ENCODE measurements at places on chromosomes 2 and 18. TPM values are rescaled to one million over a fixed set of nuclear protein-coding genes. Genes with fewer than 3 reads are reported as not detected.

DNA sequence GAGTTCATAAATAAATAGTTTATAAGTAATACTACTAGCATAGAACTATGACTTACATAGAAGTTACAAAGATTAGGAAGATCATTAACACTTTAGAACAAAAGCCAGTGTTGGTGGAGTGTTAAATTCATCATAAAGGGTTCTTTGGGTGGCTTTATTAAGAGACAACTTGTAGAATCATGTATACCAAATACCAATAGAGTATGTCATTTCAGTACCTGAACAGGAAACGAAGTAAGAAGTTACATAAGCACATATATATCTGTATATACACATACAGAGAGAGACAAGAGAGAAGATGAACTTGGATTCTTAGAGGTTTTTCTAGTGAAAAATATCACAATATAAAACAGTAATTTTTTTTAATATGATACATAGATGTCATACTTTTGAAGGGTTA is 82.5 kb upstream of the OTX1 start:
- no peak for DNase-seq

- DNase-seq: peak; percentile 77
Measured at GRCh38 chr2:178478439-178479274, at the start of gene FKBP7. Gene FKBP7, minus strand, starts transcription at chr2:178478600. Its CDS starts 101 bp downstream, at chr2:178478499.

DNA sequence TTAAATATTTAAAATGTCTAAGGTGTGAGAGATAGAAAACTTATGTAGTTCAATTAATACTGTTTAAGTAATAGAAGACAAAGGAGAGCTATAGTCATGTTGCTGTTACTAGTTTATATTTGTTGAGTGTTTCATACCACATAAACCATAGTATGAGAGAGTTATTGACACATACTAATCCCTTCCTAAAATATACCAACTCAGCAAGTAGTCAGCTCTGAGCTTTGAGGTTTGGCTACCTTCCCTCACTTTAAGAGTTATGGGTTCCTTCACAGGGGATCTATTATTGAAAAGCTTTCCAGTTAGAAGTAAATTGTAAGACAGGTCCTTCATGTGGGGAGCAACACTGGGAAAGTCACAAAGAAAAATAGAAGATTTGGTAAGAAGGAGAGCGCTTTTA is 701.6 kb upstream of the ZEB2 start:
- no peak for DNase-seq

- DNase-seq: no peak
Measured at GRCh38 chr2:223081789-223082188, 29.8 kb downstream of the KCNE4 start.

GRCh38 chr18:56807901-56808300 is 156.7 kb downstream of the WDR7 start:
- no peak for DNase-seq

Gene AQP12B
- not detected for total RNA-seq

DNA sequence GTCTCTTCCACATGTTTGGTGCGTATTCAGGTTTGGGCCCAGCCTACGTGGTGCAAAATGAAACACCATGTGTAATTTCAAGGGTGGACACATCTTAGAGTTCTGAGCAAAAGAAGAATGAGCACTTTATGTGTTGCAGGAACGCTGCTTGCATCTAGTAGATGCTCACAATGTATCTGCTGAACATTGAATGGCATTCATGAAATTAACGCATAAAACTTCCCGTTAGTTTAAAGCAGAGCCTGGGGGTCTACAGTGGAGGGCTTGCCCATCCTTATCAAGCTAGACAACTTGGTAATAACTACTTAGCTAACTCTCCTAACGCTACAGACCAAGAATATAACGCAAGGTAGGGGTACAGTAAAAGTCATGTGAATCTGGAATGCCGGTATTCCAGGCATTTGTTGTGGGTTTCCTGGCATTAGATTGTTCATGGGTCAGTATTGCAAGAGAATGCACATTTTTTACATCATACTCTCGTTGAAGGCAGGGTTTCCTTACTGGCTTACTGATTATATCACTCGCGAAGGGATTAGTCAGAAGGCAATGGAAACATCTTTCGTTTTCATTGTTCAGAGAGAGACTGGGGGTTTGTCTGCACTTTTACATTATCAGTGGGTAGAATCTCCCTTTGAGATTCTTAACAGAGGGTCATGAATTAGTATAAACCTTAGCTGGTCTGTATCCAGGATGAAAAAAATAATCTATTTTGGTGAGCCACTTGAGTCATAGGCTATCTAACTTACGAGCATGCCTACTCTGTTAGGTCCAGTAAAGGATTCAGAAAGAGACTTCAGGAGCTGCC is 229.5 kb upstream of the EPAS1 start:
- DNase-seq: peak; percentile 98

- no peak for DNase-seq
Measured at GRCh38 chr2:189794310-189794709, 10.1 kb downstream of the PMS1 start.

- DNase-seq: no peak
Measured at GRCh38 chr2:205719847-205720246, 37.5 kb downstream of the NRP2 start.

GRCh38 chr18:24630346-24630880 is 170.0 kb downstream of the HRH4 start:
- DNase-seq: no peak

Gene AAMP
- 254 TPM for total RNA-seq

GRCh38 chr2:39435741-39436591 is 1.1 kb downstream of the MAP4K3 start:
- peak; percentile 58 for DNase-seq

DNA sequence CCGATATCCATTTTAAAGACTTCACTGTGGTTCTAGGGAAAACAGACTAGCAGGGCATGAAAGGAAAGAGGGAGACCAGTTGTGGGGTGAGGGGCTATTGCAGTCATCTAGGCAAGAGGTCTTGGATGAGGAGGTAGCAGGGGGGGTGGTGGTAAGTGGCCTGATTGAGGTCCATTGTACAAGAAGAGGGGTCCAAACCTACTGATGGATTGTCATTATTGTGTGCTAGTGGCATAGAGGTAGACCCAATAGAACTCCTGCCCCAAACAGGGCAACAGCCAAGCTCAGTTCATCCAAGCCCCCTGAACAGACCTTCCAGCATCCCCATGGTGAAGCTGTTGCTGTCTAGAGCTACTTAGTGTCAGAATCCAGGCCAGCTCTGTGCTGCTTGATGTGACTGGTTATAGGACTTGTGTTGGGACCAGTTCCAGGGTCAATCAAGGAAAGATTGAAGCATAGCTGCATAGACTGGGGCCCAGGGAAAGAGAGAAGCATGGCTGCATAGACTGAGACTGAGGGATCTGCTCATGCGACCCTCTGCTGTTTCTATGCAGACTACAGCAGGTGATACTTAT is 7.0 kb downstream of the ASAP2 start:
- DNase-seq: no peak

- DNase-seq: peak; percentile 63
Measured at GRCh38 chr18:61551586-61551985, 218.4 kb downstream of the CDH20 start.

GRCh38 chr2:78940998-78941397 is 84.5 kb upstream of the REG3G start:
- DNase-seq: no peak

Gene CYP20A1
- 23.1 TPM for total RNA-seq

- DNase-seq: no peak
Measured at GRCh38 chr2:7043690-7044089, 126.5 kb downstream of the RNF144A start.

Gene GATA6
- total RNA-seq: 4.3 TPM

Gene VWA3B
- not detected for total RNA-seq

GRCh38 chr2:3172265-3172935 is 205.2 kb downstream of the EIPR1 start:
- no peak for DNase-seq

DNA sequence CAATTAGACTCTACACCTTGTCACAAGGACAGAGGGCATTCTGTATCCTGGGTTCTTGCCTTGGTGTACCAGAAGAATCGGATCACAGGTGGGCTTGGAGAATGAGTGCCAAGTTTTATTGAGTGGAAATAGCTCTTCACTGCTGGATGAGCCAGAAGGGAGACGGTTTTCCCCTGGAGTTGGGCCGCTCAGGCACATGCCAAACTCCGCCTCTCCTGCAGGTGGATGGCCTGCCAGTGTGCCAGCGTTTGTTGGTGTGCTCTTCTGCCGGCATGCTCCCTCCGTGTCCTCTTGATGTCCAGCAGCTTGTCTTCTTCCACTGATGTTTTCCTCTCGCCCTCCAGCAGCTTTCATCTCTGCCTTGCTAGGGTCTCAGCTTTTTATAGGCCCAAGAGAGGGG is 115.5 kb upstream of the RAB27B start:
- no peak for DNase-seq

Gene INPP5D
- 0.84 TPM for total RNA-seq

DNA sequence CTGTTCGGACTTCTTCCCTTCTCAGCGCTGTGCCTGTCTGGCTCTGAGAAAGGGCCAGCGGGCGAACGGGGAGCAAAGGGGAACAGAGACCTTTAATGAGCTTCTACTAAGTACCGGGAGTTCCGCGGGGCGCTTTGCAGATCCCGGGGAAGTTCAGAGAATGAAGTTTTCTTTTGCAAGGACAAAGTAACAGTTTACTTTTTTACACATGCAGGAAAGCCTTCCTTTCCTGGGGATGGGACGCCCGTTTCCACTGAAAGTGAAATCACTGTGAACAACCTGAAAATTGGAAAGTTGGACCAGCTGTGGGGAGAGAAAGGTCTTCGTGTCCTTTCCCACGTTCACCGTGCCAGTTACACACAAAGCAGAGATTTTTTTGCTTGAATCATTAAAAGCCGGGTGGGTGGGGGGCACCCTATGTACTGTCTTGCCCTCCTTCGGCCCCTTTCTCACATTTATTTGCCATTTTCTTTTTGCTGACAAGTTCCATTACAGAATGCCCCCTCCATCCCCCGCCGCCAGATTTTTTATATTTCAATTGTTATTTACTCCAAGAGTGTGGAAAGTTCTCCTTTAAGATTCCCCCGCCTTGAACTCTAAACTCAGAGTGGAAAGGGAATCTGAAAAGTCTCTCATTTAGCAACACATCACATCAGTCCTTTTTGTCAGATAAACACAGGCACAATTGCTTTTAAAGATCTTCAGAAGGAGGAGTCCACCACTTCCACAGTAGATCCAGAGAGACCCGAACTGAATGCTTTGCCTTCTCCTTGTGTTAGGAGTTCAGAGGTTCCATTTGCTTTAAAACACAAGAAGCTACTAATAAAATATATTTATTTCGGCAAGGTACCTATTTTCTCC is 1.1 kb upstream of the FN1 start:
- DNase-seq: no peak

GRCh38 chr18:8976606-8977005 is 125.9 kb upstream of the NDUFV2 start:
- no peak for DNase-seq

- DNase-seq: no peak
Measured at GRCh38 chr18:22387787-22388186, 29.9 kb downstream of the CTAGE1 start.

DNA sequence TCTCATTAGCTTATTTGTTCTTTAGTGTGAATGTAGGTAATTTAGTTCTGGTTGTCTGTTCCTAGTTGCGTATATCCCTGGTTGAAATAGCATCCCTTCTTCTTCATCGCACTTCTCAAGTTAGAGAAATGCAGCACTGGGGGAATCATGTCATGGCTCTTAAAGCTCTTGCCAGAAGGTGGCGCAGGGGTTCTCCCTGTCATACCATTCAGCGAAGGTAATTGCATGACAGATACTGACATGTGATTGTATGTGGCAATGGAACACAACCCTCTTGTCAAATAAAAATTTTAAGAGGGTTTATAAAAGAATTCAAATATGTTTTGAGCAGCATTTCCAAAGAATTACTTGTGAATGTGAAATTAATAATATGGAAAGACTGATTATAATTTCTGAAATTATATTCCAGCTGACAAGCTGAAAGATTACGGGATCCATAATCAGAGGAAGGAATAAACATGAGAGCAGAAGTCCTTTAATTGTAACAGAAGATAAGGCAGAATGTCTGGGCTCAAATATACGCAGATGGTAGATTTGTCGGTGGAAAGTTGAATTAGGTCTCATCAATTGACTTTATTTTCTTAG is 411.7 kb downstream of the DSEL start:
- peak; percentile 39 for DNase-seq

GRCh38 chr2:119772767-119773166 is 13.0 kb downstream of the PTPN4 start:
- no peak for DNase-seq

Gene CNRIP1
- 11.4 TPM for total RNA-seq

Gene ZAP70
- total RNA-seq: not detected

DNA sequence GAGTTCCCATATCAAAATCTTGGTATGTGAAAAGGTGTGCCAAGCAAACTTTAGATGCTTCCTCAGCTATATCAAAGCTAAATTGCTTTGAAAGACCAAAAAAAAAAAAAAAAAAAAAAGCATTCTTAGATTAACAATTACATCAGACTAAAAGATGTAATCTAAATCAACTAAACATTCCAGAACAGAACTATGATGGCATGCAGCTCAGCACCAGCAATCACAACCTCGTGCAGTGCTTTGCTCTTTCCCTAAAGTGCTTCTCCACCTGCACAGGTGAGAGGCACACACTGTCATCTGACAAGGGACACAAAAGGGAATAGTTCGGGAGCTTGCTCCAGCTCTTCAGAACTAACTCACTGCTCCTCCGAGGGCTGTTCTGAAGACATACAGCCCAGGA is 37.5 kb downstream of the ADAM17 start:
- no peak for DNase-seq

Gene ONECUT2
- 0.71 TPM for total RNA-seq

- DNase-seq: peak; percentile 59
Measured at GRCh38 chr2:227717687-227718567, at the start of gene SLC19A3. Gene SLC19A3, minus strand, starts transcription at chr2:227718028. Its CDS starts 15,710 bp downstream, at chr2:227702318.

DNA sequence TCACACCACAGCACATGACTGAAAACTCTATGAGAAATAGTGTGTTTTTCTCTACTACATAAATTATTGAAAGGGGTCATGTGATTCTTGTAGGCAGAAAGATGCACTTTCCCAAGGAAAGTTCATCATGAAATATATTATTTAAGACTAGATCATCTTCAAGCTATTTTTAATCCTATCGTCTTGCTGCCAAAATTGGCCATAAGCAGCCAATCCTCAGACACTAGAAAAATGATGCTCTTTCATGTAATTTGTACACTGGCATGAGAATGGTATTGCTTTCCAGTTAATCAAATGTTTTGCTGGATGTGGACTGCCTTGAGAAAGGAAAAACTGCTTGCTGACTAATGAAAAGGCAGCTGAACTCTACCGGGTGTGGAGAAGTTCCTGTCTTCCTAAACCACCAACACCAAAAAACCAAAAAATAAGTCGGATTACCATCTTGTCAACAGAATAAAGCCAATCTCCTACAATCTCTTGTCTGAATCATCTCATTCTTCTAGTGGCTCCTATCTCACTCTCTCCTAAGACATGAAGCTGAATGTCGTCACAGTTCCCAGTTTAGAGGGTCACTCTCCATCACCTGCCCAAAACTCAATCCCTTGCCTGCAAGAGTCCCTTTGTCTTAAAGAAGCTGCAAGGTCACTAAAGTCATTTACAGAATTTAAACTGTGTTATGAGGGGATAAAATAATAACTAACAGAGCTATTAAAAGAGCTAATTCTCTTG is 5.3 kb downstream of the BCL2 start:
- DNase-seq: no peak

- no peak for DNase-seq
Measured at GRCh38 chr2:170707821-170708795, 7.0 kb upstream of the SP5 start.

GRCh38 chr2:230305416-230306275 is 21.3 kb upstream of the SP140L start:
- no peak for DNase-seq

Gene ALLC
- not detected for total RNA-seq

Data from A172 (cell line).